ENCODE measurements at places on chromosomes 16 and 17.

GRCh38 chr16:57639172-57639887, 10.9 kb downstream of the ADGRG1 start:
- no peak for DNase-seq

- DNase-seq, result peak; percentile 71
Measured at GRCh38 chr17:44198721-44199552, 747 bp downstream of the ATXN7L3 start.

DNA sequence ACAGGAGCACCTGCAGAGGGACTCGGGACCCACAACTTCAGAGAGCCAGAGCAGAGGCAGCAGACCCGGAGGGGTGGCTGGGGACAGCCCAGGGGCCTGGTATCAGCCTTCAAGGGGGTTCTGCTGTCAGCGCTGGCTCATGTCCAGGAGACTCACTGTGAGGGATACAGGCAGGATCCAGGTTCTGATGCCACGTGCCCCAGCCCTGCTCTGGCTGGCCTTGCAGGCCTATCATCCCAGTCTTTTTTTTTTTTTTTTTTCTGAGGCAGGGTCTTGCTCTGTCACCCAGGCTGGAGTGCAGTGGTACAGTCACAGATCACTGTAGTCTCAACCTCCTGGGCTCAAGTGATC, 9.0 kb upstream of the MTSS2 start:
- DNase-seq, result no peak

GRCh38 chr17:80899402-80900268, 92.0 kb upstream of the CHMP6 start:
- peak; percentile 64 for DNase-seq

- DNase-seq, result no peak
Measured at GRCh38 chr16:14180481-14180944, 109.4 kb downstream of the MRTFB start.

GRCh38 chr17:73536700-73537605, 107.3 kb downstream of the SDK2 start:
- no peak for DNase-seq

DNA sequence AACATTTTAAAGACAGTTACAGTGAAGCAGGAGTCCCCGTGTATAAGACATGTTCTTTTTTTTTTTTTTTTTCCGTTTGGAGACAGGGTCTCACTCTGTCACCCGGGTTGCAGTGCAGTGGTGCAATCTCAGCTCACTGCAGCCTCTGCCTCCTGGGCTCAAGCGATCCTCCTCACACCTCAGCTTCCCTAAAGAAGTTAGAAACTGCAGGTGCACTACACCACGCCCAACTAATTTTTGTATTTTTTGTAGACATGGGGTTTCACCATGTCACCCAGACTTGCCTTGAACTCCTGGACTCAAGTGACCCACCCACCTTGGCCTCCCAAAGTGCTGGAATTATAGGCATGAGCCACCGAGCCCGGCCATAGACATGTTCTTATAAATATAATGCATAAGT, 3.0 kb downstream of the EVI2B start:
- no peak for DNase-seq

DNA sequence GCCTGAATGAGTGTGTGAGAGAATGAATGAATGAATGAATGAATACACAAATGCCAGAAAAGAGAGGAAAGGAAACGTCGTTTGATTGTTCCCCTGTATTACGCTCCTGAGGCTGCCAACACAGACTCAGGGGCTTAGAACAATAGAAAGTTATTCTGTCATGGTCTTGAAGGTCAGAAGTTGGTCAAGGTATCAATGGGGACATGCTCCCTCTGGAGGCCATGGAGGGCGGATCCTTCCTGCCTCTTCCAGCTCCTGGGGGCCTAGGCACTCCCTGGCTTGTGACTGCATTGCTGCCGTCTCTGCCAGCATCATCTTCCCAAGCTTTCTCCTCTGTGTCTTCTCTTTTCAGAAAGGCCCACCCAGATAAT, 1.5 kb upstream of the SLC38A8 start:
- no peak for DNase-seq

- DNase-seq, result no peak
Measured at GRCh38 chr17:32277284-32277683, 11.7 kb downstream of the RHBDL3 start.
